Left ventricle myocardium superior (tissue), 1 donor: ENCODE measurements at places on chromosomes 6 and 20.

DNA sequence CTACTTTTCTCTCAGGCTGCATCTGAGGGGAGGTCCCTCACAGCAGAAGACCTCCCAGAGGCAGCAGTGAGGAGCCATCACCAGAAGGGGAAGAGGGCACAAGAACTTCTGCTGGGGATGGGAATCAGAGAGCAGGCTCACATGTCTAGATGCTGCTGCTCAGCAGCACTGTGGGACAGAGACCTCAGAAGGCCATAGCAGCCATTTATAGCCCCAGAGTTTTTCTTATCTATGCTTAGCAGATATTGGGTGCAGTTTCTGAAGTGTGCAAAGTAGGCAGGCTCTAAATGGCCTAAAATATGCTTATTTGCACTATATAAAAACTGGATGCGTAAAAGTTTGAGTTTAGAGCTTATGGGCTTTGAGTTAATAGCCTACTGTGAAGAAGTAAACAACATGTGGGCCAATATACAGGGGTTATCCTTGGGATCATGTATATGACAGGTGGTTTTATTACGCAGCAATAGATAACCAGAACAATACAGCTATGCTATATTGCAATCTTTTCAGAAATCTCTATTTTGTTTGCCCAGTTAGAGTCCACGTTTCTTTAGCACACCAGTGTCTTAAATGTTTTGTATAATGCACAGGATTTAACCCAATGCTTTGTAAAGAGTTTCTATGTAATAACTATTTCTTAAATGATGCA lies 60.2 kb upstream of the TMEM244 start:
- DNase-seq = no peak

- DNase-seq = no peak
These were observed 139.1 kb upstream of the KCNG1 start for GRCh38 chr20:51162015-51162414.

- DNase-seq = no peak
These were observed 34.0 kb downstream of the CNKSR3 start for GRCh38 chr6:154476494-154476893.

- no peak for DNase-seq
These were observed 229.4 kb downstream of the TBC1D7 start for GRCh38 chr6:13098793-13099570.

GRCh38 chr20:54355631-54356280 lies 119.6 kb upstream of the DOK5 start:
- no peak for DNase-seq

GRCh38 chr6:46329568-46329967 lies 158.8 kb upstream of the ENPP5 start:
- DNase-seq = no peak
